ENCODE measurements at places on chromosomes 6 and 20. TPM values are rescaled to one million over a fixed set of nuclear protein-coding genes. Genes with fewer than 3 reads are reported as not detected.

The ARMH2 gene
- not detected for total RNA-seq

GRCh38 chr6:149891259-149891658, 6.7 kb downstream of the RAET1E start:
- DNase-seq, result no peak

- DNase-seq, result no peak
Measured at GRCh38 chr6:155801046-155801445, 345.4 kb upstream of the NOX3 start.

DNA sequence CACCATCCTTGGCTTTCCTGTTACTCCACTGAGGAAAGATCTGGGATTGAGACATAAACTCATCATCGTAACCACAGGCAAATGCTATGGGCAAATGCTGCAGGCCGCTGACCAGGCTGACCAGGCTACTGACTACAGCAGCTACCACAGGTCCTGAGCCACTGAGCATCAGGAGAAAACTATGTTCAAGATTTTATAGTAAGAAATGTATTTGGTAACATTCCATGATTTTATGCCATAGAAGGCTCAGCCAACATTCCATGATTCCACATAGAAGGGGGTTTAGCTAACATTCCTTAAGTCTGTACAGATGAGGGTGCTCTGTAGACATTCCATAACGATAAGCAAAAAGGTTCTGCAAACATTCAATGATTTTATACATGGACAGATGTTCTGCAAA, 16.1 kb upstream of the B4GALT5 start:
- no peak for DNase-seq

DNA sequence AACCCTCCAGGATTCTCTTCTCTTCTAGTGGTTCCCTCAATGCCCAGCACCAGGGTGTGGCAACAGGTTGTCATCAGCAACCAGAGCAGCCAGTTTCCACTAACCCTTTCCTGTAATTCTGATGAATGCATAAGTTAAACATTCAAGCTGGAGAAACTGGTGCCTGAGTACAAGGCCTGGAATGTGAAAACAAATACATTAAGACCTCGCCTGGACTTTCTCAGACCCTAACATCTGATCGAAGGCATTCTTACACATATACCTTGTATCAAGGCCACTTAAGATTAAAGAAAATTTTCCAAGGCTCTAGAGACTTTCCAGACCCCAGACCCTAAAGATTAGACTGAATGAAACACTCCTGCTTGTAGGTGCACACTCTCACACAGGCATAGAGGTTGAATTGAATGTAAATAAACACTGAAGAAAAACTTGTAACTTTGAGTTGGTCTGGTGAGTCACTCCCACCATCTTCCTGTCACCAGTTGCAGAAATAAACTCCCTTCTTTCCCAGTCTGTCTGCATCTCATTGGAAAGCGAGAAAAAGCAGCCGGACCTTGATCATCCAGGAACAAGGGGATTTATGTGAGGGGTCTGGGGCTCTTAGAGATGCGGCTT, 9.0 kb downstream of the LRP11 start:
- peak; percentile 69 for DNase-seq

DNA sequence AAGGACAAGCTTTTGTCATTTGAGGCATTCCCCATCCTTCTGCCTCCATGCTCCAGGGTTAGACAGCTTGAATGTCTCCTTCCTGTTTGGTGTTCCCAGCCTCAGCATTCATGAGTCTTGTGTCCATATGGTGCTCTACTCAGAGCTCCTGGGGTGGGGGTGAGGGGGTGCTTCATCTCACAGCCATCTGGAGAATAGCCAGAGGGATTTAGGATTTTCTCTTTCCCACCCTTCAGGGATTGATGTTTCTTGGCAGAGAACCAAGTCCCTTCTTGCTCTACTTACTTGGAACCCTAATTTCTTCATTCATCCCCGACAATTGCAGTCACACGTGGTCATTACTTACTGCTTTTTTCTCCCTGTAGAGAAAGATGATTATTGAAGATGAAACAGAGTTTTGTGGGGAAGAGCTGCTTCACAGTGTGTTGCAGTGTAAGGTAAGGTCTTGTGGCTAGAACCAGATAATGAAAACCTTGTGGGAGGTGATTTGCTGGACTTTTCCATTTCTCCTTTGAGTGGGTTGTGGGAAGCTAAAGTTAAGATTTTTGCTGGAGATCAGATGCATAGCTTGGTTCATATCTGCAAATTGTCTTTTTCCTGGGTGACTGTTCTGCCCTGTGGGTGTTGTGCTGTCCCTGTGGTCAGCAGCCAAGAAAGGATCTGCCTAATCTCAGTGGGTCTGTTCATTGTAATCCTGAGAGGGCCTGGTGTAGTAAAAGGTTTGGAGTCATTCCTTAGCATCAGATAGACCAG, 18.6 kb downstream of the CMTR1 start:
- DNase-seq, result no peak

GRCh38 chr6:37731888-37732287, 34.2 kb upstream of the MDGA1 start:
- DNase-seq, result peak; percentile 52

The CEP57L1 gene
- 11.5 TPM for total RNA-seq

The ANKRD66 gene
- total RNA-seq, result not detected

GRCh38 chr6:144468709-144469108, 183.6 kb downstream of the UTRN start:
- DNase-seq, result no peak

DNA sequence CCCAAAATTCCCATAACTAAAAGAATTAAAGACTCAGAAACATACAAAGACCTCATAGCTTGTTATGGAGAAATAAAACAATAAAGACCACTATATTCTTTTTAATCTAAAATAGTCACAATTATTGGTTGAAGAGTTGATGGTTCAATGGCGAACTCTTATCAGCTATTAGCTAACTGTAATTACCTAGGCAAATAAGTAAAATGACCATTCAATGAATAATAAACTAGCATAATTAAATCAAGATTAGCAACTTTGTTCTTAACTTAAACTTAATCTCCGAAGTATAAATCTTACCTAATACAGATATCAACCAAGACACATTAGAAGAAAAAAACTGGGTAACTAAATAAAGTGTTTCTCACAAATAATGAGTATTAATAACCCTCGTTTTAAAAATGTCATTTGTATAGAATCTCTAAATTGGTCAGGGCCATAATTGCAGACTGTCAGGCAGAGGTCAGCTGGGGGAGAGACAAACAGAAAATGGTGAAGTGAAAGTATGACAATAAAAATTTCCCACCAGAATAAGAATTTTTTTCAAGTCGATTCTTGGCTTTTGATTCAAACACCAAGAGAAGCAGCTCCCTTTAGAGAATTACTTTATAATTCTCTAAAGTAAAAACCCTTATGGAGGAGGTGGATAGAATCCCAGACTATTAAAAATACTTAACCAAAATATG, 1.7 kb downstream of the FKBP5 start:
- no peak for DNase-seq

DNA sequence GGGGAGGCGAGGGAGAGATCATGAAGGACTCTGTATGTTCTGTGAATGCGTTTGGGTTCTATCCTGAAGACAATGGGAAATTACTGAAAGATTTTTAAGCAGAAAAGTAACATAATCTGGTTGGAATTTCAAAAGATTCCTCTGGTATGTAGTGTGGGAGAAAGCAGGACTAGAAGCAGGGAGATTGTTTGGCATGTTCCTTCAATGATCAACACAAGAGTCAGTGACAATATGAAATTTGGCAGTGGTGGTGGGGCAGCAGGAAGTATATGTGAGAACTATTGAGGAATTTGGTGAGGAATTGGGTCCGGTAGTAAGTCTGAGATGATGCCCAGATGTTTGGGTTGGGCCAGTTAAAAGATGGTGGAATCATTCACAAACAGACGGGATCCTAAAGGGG, 348.7 kb downstream of the CD83 start:
- no peak for DNase-seq

DNA sequence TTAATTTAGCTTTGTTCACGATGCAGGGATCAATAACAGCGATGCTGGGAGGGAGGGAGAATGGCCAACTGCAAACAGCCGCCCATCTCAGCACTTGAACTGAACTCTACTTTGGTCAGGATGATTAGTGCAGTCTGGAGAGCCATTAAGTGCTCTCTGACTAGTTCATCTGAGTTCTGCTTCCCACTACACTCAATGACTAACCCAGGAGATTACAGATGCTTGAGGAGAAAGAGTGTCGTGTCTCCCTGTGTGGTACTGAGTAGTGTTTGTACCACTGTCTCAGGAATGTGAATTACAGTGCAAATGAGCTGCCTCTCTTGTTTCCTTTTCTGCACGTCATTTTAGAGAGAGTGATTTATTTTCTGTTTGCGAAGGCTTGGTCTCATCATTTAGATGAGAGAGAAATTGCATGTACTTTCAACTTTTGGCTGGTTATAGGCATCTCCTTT, 23.5 kb downstream of the CARMIL1 start:
- no peak for DNase-seq

DNA sequence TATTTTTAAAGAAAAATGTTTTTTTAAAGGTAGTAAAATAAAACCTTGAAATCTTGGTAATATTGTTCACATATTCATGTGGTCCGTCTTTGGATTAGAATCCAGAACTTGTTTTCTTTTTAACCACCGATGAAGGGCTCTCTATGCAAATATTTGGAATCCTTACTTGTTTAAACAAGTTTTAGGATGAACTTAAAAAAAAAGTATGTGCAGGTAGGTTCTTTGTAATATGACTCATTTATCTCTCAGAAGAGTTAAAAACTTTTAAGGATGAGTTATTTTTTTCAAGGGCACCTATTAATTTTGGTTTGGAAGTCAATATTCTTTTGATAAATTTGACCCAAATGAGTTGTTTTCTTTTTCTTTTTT, 8.9 kb downstream of the DSP start:
- DNase-seq, result no peak

GRCh38 chr6:160120087-160120486, 1.5 kb upstream of the SLC22A1 start:
- no peak for DNase-seq

The PLA2G7 gene
- total RNA-seq, result 4.6 TPM

GRCh38 chr6:13698715-13699114, 12.9 kb downstream of the RANBP9 start:
- DNase-seq, result no peak

The MED20 gene
- total RNA-seq, result 23.8 TPM

- DNase-seq, result no peak
Measured at GRCh38 chr6:87736809-87737540, 34.9 kb upstream of the AKIRIN2 start.

GRCh38 chr20:723756-724155, 44.5 kb downstream of the SLC52A3 start:
- no peak for DNase-seq

DNA sequence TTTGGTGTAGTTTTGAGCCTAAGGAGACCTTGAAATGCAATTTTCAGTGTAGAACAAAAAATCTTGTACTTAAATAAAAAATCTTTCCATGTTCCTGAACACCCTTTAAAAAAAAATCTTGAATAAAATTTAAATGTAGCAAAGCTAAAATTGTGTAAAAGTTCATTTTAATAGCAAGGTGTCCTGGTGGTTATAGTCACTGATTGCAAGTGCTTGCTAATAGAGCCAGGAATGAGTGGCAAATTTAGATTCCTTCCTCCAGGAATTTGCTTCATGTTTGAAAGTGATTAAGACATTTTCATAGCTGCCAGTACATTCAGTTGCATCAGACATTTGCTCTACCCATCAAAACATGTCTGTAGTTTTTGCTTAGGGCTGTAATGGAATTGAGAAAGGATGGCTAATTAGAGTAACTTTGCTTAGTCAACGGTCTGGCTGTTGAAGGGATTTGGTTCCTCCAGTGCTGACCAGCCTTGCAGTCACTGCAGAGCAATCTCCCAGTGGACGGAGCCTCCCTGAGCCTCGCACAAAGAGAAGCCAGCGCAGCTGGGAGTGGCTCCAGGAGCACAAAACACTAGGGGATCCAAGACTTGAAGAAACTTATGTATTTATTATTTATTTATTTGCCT, 36.5 kb downstream of the AKAP12 start:
- DNase-seq, result no peak

- DNase-seq, result no peak
Measured at GRCh38 chr20:6626805-6627204, 140.7 kb upstream of the BMP2 start.

The DACT2 gene
- 0.94 TPM for total RNA-seq

GRCh38 chr6:36241728-36242127, 28.1 kb upstream of the PNPLA1 start:
- no peak for DNase-seq

GRCh38 chr6:33405386-33405940, 5.4 kb upstream of the PHF1 start:
- DNase-seq, result no peak

DNA sequence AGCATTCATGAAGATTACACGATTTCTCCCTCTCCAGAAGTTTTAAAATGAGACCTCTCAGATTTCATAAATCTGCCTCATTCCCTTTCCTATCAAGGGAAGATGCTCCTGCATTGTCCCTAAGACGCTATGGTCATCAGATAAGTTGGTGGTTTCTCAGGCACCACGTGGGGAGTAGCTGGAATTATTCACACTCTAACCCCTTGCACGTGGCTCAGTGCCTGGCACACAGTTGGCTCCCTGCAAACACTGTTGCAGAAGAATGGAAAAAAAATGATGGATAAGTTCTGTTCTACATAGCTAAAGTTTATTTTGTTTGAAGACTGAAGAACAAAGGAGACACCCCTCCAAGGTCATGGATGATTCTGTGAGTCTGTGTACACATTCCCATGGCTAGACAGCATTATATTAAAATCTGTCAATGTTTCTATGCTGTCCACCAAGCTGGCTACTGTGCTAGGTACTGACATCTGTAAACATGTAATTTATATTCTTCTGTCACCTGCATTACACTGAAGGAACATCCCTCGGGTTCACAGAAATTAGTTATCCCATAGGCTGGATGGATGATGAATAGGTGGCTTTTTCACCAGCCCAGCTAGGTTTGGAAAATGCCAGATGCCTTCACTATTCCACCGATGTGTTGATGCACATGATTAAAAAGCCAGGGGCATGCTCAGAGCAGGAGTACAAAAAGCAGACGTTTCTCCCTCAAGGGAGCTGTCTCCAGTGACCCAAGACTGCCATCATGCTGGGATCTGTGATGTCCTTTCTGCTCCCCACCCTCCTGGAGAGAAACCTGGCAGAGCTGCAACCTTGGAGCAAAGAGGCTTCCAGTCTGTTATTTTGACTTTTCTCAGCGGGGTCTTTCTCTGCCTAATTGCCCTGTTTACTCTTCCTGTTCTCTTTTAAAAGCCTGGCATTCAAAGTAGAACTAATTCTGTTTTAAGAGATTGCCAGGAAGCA, 610.5 kb downstream of the UTRN start:
- DNase-seq, result no peak

- DNase-seq, result no peak
Measured at GRCh38 chr6:98487612-98488011, 346.8 kb upstream of the POU3F2 start.

Data from ureter (tissue), 1 donor.